ENCODE measurements at places on chromosomes 5 and 9. TPM values are rescaled to one million over a fixed set of nuclear protein-coding genes. Genes with fewer than 3 reads are reported as not detected.

TEX48 gene
- total RNA-seq, result not detected

DBN1 gene
- total RNA-seq, result 152 TPM

SLC6A19 gene
- not detected for total RNA-seq

SLC36A3 gene
- total RNA-seq, result not detected
